ENCODE measurements at places on chromosomes 6 and 20. TPM values are rescaled to one million over a fixed set of nuclear protein-coding genes. Genes with fewer than 3 reads are reported as not detected.

OSBPL2 gene
- 35.4 TPM for total RNA-seq

SMLR1 gene
- total RNA-seq = 0.99 TPM

RPRD1B gene
- total RNA-seq = 34.1 TPM

CYP39A1 gene
- total RNA-seq = 7.6 TPM

RBPJL gene
- total RNA-seq = 0.93 TPM

FAM184A gene
- 22.3 TPM for total RNA-seq

SOBP gene
- 2.0 TPM for total RNA-seq

ADGB gene
- total RNA-seq = not detected

RAB22A gene
- total RNA-seq = 10.8 TPM

SLCO4A1 gene
- 3.6 TPM for total RNA-seq

PBOV1 gene
- total RNA-seq = 1.1 TPM

IL17A gene
- total RNA-seq = not detected

CLPSL2 gene
- total RNA-seq = not detected

B3GAT2 gene
- 6.5 TPM for total RNA-seq

BTN1A1 gene
- total RNA-seq = 0.52 TPM

SPEF1 gene
- 28.5 TPM for total RNA-seq

HSF2 gene
- total RNA-seq = 18.7 TPM

PRND gene
- total RNA-seq = 0.29 TPM

ACSS1 gene
- 3.8 TPM for total RNA-seq

SLC17A1 gene
- total RNA-seq = not detected

ARG1 gene
- 2.4 TPM for total RNA-seq

MLN gene
- not detected for total RNA-seq

PROKR2 gene
- not detected for total RNA-seq

OPN5 gene
- not detected for total RNA-seq

NQO2 gene
- 16.4 TPM for total RNA-seq

RWDD2A gene
- 3.5 TPM for total RNA-seq

SALL4 gene
- total RNA-seq = 1.8 TPM

VSX1 gene
- 0.52 TPM for total RNA-seq

LCA5 gene
- total RNA-seq = 10.6 TPM

PDYN gene
- total RNA-seq = 0.06 TPM

ANKEF1 gene
- 2.2 TPM for total RNA-seq

RNF217 gene
- total RNA-seq = 5.4 TPM

ID4 gene
- total RNA-seq = 36.4 TPM

GPLD1 gene
- 1.5 TPM for total RNA-seq

TMEM74B gene
- 12.3 TPM for total RNA-seq

HAO1 gene
- 0.13 TPM for total RNA-seq

ATF6B gene
- 47.2 TPM for total RNA-seq

MDFI gene
- 1.5 TPM for total RNA-seq

TRIM10 gene
- total RNA-seq = 0.13 TPM

LY6G5C gene
- 2.5 TPM for total RNA-seq

PPIL6 gene
- 3.5 TPM for total RNA-seq

REM1 gene
- total RNA-seq = not detected
